NCI-H2171 treated with DMSO at 0.1 percent for 48 hours (cell line): ENCODE measurements at places on chromosomes 11 and 22.

- no peak for DNase-seq
Observed at GRCh38 chr11:71199226-71199820, 53.1 kb downstream of the SHANK2 start.

GRCh38 chr22:29860006-29860766, 22.1 kb upstream of the ASCC2 start:
- DNase-seq = no peak

GRCh38 chr11:109739379-109739778, 317.4 kb downstream of the C11orf87 start:
- no peak for DNase-seq

- DNase-seq = no peak
Observed at GRCh38 chr11:119167933-119168332, 592 bp upstream of the NLRX1 start.

- peak; percentile 4 for DNase-seq
Observed at GRCh38 chr11:64762277-64762673, 2.5 kb upstream of the PYGM start.

GRCh38 chr11:16846305-16846704, 107.9 kb downstream of the C11orf58 start:
- no peak for DNase-seq

GRCh38 chr11:35169754-35170153, 30.8 kb downstream of the CD44 start:
- DNase-seq = no peak

DNA sequence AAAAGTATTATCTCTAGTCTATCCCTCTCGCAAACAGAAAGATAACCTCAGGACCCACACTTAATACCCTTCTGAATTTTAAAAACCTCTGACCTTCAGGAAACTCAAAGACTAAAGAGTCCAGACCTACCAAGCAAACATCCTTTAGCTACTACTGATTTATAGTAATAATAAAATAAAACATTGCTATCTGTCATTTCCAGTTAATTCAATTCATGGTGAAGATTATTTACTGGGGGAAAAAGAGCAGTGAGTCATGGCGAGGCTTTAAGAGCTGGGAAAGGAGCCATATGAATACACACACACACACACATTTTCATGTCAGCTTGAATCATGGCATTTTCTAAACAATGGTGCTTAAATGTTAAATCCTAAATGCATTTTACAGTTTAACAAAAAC, 87.1 kb downstream of the FAM76B start:
- no peak for DNase-seq

GRCh38 chr22:44132724-44133123, 48.0 kb upstream of the PARVG start:
- DNase-seq = peak; percentile 70

DNA sequence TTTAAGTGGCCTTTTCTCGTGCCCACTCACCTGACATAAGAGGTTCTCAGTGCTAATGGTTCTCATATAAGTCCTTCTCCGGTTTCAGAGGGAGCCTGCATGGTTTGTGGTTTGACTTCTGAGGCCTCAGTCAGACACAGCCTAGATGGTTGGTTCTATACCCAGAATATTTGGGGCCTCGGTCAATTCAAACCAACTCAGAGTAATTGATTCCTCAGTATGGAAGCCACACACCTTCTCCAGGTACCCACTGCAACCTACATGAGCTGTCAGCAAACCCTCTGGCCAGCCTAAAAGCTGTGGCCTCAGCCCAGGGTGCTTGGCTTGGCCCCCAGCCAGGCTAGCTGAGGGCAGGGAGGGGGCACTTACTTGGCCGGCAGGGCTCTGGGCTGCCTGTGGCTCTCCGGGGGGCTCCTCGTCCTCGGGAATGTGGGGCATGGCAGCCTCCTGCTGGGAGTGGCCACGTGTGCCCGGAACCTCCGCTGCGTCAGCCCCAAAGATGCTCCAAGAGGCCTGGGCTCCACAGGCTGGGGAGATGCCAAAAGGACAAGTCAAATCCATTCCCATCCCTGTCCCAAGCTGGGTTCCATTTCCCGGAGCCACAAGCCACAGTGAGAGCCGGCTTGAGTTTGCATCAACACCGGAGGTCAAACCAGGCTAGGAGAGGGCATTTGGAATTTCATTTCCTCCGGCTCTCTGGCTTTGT, 41.7 kb downstream of the IRAG1 start:
- no peak for DNase-seq

DNA sequence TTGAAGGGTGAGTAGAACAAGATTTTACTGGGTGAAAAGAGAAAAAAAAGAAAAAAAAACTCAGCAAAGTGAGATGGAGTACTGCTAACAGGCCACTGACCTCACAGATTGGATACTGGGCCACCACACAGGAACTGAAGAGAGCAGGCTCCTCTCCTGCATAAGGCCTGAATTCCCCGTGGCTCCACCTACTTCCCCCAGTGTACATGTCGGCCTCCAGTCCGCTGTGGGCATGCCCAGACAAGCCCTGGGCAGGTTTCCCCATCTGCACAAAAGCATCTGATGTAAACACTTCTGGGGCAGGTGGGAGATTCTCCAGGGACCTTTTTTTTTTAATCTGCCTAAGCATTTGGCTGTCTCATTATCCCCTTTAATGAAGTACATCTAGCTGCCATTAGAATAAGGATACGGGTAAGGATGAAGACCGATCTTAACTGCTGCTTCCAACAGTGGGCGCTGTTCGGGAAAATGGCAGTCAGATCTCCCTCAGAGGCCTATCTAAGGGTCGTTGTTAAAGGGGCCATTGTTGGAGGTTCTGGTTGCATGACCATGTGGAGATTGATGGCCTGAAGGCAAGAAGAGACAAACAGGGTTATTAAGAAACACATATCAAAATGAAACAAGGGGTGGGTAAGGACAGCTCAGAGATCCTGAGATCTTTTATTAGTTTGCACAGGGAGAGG, 48.5 kb downstream of the MS4A13 start:
- peak; percentile 98 for DNase-seq

- DNase-seq = peak; percentile 47
Observed at GRCh38 chr11:64055077-64055476, 19.3 kb downstream of the FLRT1 start.

DNA sequence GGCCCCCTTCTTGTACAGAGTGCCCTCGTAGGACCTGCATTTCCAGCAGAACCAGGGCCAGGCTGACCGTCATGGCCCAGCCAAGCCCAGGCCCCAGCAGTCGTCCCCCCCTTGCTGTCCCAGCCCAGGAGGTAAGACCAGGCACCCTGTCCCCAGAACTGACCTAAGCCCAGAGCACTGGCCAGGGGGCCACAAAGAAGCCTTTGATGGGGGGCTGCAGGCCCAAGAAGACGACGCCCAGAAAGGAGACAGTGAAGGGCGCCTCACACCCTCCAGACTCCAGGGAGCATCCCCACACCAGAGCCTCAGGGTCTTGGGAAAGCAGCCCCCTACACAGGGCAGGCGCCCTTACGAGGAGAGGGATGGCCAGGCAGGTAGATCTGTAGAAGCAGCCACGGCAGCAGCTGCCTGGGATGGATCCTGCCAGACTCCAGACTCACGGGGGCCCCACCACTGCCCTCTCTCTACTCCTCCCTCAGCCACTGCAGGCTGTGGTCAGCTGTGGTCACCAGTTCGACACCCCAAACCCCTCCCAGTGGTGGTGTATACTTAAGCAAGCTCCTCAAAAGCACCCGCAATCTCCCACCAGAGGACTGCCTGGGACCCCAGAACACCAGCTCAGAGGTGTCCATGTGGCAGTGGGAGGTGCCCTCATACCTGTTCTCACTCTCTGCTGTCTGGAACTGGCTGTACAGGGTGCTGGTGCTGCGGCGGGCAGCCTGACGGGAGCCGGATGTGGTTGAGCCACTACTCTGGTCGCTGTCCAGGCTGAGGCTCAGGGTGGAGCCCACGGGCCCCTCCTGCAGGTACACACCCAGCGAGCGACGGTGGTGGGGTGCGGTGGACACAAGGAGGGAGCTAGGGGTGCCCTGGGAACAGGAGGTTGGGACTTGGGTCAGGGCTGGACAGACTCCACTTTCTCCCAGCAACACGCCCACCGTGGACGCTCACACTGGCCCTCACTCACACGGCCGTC, 27.0 kb downstream of the SBF1 start:
- DNase-seq = no peak

DNA sequence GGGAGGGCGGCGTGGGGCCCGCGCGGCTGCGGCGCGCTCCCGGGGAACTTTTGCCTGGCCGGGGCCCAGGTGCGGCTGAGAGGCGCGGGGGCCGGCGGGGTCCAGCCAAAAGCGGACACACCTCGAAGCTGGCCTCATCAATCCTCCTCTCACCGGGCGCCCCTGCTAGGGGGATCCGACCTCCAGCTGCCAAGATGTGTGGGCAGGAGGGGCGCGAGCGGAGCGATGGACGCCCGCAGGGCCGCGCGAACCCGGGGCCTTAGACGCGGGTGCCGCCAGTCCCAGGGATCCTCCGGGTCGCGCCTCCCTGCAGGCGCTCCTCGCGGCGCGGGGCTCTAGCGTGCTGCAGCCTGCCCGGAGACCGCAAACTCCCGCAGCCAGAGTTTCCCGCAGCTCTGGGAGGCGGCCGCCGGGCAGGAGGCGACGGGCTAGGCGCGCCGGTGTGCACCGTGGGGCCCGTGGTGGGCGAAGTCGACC, 785 bp downstream of the IGSF9B start:
- DNase-seq = no peak

DNA sequence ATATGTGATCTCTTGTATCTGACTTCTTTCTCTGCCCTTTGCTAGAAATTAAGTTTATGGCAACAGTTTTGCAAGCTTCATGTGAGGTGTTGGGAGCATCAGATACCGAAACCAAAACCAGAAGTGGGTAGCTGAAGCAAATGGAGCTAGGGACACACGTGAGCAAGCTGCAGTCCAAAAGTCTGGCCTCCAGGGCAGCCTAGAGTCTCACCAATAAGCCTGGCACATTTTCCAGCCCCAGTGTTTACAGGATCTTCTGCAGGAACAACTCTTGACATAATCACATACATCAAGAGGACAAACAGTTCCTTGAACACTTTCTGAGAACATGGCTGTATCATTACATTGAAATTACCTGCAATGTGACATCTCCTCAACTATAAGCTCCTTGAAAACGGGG, 114.1 kb downstream of the LARGE1 start:
- no peak for DNase-seq

- no peak for DNase-seq
Observed at GRCh38 chr11:77198440-77198849, 70.4 kb downstream of the MYO7A start.

GRCh38 chr11:47495011-47495855, 46.3 kb upstream of the RAPSN start:
- no peak for DNase-seq

DNA sequence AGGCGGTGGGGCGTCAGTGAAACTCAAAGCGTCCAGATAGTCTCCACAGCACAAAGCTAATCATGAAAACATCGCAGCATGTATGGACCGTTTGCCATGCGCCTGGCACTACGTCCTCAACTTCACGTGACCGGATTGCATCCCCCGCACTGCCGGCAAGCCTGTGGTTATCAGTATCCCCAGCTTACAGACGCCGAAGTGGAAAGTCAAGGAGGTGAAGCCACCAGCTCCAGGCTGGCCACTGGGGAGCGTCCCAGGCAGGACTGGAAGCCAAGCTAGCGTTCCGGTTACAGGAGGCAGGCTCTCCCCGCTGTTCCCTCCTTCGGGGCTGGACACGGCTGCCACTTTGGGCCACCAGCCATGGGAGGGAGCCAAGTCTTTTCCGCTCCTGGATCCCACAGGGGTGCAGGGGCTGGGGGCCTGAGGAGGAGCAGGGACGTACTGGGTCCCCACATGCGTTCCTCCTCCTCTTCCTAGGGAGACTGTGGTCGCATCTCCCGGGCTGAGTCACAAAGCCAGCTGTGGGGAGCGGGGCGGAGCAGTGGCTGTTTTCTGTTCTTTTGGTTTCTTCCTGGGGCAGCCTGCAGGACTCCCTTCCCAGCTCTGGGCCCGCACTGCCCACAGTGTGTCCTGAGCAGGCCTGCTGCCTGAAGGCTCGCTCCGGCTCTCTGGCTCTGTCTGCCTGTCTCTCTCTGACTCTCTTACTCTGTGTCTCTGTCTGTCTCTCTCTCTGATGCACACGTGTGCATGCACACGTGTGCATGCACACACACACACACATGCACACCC, 4.3 kb upstream of the OSBPL5 start:
- no peak for DNase-seq

DNA sequence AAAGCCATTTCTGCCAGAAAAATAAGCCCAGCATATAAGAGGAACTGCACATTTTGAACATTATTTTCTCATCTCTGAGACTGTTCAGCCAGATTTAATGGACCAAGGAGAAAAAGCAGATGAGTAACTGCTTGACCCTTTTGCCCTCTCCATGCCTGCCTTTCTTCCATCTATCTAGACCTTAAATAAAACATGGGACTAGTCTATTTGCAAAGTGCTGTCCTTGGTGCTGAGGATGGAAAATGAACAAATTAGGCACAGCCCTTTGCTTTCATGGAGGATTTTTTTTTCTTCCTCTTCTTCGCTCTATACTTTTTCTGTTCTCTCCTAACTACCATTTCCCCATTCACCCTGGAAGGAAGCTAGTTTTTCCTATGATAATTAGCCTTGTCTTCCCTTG, 361.3 kb downstream of the GRM5 start:
- DNase-seq = no peak

GRCh38 chr11:6124245-6124644, 16.8 kb downstream of the OR56B4 start:
- DNase-seq = no peak

DNA sequence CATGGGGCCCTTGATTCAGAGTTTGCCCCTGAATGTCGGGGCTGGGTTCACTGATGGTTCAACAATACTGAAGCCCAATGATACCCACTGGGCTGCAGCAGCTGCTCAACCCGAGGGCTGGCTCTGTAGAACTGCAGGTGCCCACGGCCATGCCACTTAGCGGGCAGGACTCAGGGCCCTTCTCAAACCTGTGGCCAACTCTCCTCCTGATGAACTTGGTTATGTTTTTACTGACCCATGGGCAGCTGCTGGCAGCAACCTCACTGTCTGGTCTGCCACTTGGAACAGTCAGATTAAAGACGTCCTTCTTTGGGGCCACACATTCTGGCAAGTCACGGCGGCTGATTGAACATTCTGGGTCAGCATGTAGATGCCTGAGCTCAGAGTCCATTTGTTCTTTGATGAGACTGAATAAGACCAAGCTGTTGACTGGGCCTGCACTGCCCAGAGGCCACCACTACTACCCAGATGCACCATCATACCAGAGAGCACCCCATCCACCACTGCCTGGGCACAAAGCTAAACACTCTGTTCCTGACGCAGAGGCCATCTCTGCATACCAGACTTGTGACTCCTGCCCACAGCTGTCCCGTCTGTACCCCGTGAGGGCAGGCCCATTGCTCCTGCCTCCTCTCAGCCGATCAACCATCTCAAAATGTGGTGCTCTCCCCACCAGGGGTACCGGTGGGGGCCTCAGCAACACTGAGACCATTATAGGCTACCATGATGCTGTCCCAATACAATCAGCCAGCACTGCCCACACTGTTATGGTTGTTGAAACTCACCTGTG, 67.8 kb downstream of the SHANK2 start:
- no peak for DNase-seq

- no peak for DNase-seq
Observed at GRCh38 chr11:32386770-32387377, 48.5 kb downstream of the WT1 start.

- no peak for DNase-seq
Observed at GRCh38 chr11:23413057-23413456, 552.8 kb upstream of the CCDC179 start.
